Activated CD4-positive, alpha-beta T cell treated with anti-CD3 and anti-CD28 coated beads for 4 hours (primary cell): ENCODE measurements at places on chromosomes 6 and 20.

DNA sequence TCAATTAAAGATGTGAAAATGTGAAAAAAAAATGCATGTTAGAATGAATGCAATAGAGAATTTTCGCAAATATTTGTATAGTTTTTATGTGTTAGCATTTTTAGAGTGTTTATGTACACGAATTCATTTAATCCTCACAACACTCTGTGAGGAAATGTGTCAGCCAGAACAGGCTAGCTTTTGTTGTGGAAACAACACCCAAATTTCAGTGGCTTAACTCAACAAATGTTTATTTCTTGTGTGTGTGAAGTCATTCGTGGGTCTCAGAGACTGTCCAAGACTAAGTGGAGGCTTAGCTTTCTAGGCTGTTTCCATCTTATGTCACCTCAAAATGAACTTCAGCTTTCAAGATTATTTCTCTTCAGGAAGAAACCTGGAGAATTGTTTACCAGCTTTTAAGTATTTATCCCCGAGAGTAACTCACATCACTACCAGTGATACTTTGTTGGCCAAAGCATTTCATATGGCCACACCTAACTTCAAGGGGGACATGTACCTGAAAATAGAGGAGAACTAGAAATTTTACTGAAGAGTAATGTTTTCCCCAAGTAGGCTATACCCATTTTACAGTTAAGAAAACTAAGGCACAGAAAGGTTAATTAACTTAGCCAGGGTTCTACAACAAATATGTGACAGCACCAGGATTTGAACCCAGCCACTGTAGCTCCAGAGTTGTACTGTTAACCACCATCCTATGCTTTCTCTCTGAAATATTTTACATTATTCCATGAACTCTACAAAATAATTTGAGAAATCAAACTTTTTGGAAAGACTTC is 306.1 kb downstream of the QKI start:
- no peak for DNase-seq

GRCh38 chr20:8050157-8050837 is 30.7 kb upstream of the TMX4 start:
- no peak for DNase-seq

DNA sequence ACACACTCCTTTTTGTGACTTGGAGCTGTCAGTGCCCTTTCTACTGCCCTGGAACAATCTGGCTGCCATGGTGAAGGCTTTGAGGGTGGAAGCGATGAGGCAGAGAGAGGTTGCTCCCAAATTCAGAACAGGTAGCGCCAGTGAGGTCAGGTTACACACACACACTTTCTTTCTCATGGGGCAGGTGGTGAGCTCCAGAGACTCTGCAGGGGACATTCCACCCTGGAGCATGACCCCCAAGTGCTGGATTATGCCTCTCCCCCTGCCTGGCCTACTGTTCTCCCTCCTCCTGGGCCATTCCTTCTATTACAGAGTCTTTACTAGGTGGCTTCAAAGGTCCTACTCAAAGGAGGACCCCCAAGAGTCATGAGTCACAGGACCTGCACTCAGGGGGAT is 98.0 kb downstream of the EYA2 start:
- DNase-seq: no peak

- no peak for DNase-seq
Measured at GRCh38 chr20:44489931-44490330, 14.3 kb downstream of the TTPAL start.

- DNase-seq: no peak
Measured at GRCh38 chr20:9617940-9618339, 103.5 kb downstream of the LAMP5 start.

DNA sequence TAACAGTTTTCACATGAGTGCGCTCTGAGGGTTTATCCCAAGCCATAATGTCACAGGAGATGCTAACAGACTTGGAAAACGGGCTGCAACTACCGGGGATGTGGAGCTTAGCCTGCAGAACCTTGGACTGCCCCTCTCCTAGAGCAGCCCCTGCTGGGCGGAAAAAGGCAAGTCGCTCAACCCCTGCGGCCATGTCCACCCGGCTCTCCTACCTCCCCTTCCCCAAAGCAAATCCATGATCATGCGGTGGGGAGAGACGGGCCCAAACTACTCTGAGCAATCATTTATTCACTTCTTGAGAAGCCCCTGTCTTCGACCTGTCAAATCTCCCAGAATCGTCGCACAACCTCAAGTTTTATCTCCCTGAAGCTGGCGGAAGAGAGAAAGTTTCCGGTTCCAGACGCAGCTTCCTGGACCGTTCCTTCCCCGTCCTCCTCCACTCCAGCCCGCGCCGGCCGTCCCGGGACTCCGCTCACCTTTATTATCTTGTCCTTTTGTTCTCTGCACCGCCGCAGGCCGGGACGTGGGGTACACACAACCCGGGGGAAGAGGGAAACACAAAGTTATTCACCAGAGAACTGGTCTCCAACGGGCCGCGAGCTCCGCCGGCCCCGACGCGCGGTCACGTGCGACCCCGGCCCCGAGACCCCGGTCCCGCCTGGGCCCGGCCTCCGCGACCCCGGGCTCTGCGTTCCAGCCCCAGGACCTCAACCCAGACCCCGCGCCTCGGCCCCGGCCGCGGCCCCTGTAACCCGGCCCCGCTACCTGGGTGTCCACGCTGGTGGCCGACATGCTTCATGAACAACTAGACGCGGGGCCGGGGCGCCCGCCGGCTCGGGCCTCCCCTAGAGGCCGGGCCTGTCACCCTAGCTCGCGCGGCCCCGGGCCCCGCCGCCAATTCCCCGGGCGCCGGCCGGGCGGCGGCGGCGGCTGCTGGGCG is 560 bp downstream of the YTHDF1 start:
- no peak for DNase-seq

- DNase-seq: no peak
Measured at GRCh38 chr6:31720196-31720770, 1.3 kb downstream of the LY6G6C start.

GRCh38 chr20:1822564-1823449 is 72.4 kb upstream of the SIRPA start:
- DNase-seq: no peak

GRCh38 chr6:42604150-42604549 is 40.3 kb downstream of the UBR2 start:
- no peak for DNase-seq

DNA sequence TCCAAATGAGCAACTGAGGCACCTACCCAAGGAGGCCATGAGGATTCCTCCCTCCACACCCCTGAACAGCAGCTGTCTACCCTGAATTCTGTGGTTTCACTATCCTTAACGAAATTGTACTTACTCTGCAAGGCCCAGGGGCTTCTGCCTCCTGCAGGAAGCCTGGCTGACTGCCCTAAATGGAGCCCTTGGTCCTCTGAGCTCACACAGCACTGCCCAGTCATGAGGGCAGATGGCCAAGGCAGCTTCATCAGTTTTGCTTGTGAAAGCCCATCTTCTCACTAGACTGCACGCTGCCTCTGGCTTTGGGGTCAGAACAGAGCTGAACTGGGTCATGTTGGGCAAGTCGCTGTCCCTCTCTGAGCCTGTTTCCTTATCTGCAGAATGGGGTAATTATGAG is 26.4 kb upstream of the SIRPA start:
- no peak for DNase-seq

DNA sequence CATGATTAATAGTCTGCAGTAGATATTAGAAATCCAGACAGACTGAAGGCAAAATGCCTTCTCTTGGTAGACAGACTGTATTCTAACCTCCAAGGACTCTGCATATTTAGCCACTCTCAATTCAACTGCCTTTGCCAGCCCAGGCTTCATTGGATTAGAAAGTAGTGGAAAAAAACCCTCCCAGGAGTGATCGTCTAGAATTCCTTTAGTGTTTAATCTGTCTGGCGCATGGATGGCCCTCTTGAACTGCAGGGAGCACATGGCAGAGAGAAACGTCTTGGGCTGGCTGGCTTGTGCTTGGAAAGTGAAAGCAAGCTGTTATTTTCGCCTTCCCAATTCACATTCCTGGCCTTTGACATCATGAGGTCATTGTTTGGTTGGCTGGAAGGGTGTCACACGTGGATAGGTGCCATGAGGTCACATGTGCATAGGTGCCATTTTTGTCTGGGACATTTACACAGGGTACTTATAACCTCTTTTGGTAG is 30.9 kb upstream of the NEDD9 start:
- DNase-seq: no peak

DNA sequence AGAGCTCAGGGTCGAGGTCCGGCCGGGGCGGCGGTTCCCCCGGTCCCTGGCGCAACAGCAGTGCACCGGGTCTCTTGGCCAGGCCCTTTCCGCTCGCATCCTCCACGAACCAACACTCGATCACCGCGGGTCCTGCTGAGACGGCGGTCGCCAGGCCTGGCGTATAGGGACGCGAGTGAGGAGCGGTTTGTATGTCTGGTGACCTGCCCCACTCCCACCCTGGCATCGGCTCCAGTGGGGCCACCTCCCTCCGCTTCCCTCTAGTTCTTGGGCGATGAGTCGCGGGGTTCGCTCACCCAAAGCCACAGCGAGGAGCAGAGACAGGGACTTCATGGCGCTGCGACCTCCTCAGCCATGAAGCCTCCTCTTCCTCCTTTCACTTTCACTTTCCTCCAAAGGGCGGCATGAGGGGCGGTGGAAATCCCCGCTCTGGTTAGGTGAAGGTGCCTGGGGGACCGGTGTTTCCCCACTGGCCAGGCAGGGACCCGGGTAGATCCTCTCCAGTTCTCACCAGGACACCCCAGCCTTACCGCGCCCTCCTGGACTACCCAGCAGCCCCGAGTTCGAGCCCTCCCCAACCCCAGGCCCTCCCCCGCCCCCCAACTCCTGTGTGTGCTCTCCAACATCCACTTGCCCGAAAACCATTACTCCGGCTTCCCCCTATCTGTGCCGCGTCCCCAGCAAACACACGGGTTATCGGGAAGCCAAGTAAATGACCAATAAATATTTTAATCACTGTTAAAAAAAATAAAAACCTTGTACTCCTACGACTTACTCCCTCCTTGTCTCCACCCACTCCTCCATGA is at the start of gene TAPBP:
TSS of gene TAPBP (minus strand) at position 370 of the 806 bp plus-strand sequence. CDS start at position 333, 37 bp downstream.
- peak; percentile 86 for DNase-seq

DNA sequence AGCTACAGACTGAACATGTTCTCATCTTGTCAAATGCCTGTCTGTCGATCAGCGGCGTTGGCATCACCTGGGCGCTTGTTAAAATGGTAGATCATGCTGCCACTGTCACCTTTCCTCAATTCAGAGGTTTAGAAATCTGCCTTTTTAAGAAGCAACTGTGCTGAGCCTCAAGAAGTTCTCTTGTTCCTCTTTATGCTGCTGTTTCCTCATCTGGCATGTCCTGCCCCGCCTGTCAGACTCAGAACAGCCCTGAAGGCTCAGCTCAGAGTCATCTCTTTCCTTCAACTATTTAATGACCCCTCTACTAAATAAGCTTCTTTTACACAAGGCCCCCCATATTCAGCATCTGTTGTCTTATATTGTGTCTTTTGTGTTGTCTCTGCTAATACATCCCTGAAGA is 368.2 kb downstream of the EPM2A start:
- no peak for DNase-seq

DNA sequence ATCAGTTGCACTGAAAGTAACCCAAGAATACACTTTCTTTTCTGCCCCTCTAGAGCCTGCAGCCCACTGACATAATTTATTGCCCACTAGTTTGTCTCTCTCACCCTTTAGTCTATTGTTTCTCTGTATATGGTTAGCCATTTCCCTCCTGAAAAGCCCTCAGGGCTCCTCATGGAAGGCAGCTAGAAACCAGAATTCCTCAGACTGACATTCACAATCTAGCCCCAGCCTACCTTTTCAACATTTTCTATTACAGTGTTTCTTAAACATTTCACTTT is 21.4 kb upstream of the PAQR8 start:
- no peak for DNase-seq
